Stimulated activated CD8-positive, alpha-beta memory T cell treated with anti-CD3 and anti-CD28 coated beads, Interleukin-12 subunit alpha, Interleukin-12 subunit beta, amount 100 ng/mL, for 4 hours (primary cell): ENCODE measurements at places on chromosomes 12 and 14.

DNA sequence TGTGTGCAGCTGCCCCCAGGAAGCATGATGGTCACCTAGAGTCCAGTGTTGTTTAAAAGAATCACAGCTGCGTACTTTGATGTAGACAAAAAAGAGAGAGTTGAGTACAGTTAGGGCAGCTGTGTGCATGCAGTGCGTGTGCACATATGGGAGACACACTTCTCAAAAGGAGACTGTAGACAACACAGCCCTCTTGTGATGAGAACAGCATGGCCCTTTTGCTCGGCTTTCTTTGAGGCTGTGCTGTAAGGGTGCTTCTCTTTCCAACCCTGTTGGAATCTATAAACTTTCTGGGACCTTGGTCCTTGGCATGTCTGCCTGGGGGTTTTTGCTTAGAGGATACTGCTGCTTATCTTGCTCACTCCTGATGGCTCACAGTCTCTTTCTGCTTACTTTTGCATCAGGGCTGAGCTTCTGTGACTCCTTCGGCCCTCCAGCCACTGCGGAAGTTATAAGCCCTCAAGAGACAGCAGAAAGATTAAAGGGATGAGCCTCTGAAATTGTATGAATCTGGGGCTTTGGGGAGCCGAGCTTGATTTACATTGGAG is 102.9 kb downstream of the DYRK2 start:
- no peak for DNase-seq

GRCh38 chr14:65070471-65070976 is 31.8 kb downstream of the MAX start:
- DNase-seq, result no peak

- no peak for DNase-seq
These were observed 183.5 kb upstream of the CAND1 start for GRCh38 chr12:67085699-67086098.

DNA sequence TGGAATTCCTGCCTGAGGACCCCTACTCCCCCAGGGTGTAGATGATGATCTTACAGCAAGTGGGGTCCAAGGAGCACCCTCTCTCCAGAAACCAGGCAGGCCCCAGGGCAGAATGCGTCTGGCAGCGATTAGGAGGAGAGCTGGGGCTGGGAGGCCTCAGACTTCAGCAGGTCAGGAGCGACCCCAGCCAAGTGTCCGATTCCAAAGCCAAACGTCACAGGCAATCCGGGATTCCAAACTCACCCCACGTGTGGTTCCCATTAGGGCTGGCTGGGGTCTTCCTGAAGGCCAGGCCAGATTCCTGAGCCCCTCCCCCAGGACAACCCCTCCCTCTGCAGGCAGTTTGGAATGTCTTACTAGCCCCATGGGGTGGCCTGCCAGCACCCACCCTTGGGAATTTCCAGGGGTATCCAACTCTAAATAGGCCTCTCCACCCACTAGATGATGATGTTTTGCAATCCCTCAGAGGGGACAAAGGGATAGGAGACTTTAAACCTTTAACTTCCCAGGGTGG is 17.3 kb upstream of the FIGNL2 start:
- no peak for DNase-seq

DNA sequence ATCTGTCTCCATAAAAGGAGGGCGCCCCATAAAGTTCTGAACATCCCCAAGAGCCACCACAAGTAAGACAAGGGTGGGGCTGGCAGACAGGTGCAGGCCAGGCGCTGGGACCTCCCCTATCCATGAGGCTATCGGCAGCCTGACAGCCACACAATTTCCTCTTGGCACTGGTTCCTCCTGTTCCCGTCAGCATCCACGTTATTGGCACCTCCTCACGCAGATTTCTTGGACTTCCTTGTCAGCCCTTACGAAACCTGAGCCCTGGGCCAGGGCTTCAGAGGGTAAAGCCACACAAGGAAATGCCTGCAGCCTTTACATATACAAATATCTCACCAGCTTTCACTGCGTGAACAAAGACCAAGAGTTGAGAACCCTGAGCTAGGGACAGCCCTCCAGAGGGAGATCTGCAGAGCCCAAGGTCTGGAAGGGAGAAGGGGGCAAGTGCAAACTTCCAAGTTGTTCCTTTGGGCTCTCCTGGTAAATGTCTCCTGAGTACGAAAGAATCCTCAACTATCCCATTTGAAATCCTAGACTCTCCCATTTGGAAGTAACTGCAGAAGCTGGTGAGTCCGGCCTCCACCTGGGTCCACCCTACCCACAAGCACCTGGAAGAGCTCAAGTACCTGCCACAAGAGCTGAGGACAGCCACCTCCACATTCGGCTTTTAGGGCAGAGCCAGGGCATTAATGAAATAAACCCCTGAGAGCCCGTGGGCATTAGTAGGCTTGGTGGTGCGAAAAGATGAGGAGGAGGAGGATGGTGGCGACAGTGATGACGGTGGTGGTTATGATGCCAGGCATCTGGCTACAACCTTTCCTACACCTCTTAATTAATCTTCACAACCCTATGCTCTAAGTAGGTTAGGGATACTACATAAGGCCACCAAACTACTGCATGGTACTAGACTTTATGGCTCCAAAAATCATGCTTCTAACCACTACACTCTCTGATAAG is 5.5 kb upstream of the TC2N start:
- no peak for DNase-seq

GRCh38 chr12:89977405-89978085 is 268.9 kb upstream of the ATP2B1 start:
- no peak for DNase-seq

DNA sequence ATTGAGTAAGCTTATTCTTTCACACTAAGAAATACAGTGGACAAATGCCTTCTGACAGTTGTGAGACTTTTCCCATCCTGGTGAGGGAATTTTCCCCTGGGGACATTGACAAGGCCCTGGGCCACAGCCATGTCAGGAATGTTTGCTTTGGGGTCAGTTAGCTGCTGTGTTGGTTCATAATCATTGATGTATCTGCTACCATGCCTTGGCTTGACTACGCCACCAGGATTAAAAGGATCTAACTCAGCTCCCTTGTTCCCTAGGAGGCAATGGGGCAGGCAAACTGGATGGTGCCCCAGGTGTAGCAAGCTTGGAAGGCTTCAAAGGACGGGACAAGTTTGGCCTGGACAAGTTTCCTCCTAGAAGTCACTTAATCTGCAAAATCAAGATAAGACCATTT is 3.1 kb upstream of the CCDC88C start:
- DNase-seq, result no peak

- DNase-seq, result peak; percentile 6
These were observed 24.1 kb downstream of the DDX47 start for GRCh38 chr12:12837025-12837812.

- DNase-seq, result no peak
These were observed 24.7 kb upstream of the HDAC7 start for GRCh38 chr12:47844264-47845019.

DNA sequence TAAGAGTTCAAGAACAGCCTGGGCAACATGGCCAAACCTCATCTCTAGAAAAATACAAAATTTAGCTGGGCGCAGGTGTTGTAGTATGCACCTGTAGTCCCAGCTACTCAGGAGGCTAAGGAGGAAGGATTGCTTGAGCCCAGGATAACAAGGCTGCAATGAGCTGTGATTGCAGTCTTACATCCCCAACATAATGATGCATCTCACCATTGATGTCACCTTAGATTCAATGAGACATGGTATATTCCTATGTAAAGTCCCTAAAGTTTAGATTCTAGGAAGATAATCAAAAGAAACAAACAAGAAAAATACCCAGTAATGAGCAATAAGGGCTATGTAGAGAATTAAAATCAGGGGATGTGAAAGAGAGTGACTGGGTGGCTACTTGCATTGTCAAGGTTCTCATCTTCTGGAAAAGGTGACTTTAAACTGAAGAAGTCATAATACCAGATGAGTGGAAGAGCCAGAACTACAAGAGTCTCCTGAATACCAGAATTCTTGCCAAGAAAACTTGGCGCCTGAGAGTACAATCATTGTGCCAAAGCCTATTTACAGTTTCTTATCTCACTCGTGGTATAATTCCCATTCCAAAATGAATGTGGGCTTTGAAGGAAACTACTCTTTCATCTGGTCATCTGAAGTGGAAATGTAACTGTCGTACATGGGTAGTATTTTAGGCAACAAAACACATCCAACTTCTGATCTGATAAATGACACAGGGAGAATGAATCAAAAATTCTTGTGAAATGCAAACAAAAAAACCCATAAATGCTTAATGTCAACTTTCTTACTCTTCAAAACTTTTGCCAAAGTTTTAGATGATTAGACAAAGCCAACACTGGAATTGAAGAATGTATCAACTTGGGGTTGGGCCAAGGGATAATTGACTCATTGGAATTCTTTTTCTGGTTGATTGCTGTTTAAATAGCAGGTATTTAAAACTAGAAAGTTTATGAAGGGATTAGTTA is 81.1 kb upstream of the ST8SIA1 start:
- no peak for DNase-seq
